ENCODE measurements at places on chromosomes 7 and 10.

DNA sequence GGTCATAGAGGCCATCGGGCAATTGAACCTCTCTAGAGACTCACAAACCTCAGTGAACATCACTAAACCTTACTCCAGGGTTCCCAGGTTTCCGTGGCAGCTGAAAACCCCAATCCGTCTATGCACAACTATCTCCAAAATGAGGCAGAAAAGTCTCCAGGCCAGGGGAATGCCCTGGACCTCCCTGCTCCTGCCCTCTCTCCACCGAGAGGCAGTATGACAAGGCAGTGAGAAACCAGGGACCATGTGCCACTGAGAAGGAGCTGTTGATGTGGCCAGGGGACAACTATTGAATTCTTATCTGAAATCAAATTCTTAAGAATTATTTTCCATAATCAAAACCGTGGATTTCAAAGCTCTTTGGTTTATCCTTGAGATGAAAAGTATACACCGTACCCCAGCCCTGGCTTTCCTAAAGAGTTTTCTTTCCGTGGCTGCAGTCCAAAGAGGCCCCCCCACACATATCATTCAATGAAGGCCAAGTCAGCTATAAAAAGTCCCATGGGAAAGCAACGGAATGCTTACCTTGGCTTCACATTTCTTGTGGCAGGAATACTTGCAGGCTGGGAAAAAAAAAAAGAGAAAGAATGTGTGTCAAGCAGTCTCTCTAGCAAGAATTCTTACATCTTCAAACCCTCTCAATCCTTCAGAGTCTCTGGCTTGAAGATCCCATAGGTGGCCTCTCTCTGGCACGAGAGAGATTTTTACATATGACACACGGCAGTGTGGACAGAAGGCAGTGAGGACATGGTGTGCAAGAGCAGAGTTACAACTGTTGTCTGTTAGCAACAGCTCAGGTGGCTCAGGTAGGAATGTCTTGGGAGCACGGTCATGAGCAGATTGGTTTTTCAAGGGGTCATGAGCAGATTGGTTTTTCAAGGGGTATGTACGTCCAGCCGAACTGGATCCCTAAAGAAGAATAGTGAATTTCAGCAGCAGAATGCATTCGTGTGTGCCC lies 75.2 kb downstream of the TNS3 start:
- DNase-seq = no peak

- DNase-seq = peak; percentile 27
Measured at GRCh38 chr10:24382596-24382978, 173.6 kb downstream of the KIAA1217 start.

GRCh38 chr7:94957061-94957460 lies 49.7 kb downstream of the PPP1R9A start:
- DNase-seq = no peak

DNA sequence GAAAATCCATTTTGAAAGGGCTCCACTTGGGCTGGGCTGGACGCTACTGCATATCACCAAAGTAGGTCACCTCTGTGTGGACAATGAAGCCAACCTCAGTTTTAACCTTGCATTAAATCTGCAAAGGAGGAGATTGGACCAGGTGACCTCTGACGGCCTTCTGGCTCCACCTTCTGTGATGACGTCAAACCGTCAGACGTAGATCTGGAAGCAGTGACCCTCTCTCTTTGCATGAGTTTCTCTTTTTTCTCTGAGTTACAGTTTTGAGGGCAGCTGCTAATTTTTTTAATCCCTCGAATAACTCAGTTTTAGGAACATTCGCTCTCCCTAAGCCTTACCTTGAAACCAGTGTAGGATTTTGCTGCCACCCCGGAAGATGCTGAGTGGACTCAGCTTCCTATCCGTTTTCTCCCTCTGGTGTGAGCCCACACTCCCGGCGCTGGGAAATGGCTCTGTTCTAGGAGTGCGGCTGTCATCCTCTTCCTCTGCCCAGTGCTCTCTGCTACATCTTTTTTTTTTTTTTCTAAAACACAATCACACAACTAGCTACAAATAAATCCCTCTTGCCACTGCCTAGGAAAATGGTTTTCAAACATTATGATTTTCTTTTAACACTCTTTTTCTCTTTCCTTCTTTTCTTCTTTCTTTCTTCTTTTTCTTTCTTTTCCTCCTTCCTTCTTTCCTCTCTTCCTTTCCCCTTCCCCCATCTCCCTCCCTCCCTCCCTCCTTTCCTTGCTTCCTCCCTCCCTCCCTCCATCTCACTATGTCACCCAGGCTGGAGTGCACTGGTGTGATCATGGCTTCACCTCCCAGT lies 27.7 kb upstream of the NMT2 start:
- no peak for DNase-seq

DNA sequence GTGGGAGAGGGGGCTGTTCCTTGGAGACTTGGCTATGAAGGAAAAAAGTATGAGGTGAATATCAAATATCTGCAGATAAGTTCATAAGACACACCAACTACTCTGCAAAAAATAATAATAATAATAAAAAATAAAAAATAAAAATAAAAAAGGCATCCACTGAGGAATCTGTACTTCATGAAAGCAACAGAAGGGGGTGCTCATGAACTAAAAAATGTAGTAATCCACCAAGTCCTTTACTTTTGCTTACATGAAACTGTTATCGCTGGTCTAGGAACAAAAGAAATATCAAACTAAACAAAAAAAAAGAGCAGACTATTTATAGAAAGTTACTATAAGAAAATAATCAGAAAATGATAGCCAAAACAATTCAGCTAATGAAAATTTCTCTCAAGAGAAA lies 579.0 kb downstream of the PHTF2 start:
- no peak for DNase-seq

DNA sequence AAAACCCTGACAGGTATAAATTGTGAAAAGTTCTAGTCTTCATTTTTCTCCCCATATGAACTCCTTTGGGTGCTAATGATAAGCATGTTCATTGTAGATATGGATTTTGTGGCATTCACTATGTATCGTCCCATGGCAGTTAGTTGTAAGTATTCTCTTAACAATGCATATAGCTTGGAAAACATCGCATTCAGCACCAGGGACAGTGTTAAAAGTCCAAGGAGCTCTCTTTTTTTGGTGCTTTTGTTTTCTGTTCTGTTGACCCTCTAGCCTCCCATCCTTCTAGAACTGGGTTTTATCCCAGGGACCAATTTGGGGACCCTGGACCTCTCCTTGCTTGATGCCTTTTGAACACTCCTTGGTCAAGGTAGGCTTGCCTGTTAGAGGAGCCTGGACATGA lies 37.7 kb downstream of the INSYN2A start:
- DNase-seq = no peak

- no peak for DNase-seq
Measured at GRCh38 chr7:156184164-156184563, 371.9 kb upstream of the SHH start.

- DNase-seq = no peak
Measured at GRCh38 chr7:17743316-17743715, 197.0 kb downstream of the SNX13 start.

DNA sequence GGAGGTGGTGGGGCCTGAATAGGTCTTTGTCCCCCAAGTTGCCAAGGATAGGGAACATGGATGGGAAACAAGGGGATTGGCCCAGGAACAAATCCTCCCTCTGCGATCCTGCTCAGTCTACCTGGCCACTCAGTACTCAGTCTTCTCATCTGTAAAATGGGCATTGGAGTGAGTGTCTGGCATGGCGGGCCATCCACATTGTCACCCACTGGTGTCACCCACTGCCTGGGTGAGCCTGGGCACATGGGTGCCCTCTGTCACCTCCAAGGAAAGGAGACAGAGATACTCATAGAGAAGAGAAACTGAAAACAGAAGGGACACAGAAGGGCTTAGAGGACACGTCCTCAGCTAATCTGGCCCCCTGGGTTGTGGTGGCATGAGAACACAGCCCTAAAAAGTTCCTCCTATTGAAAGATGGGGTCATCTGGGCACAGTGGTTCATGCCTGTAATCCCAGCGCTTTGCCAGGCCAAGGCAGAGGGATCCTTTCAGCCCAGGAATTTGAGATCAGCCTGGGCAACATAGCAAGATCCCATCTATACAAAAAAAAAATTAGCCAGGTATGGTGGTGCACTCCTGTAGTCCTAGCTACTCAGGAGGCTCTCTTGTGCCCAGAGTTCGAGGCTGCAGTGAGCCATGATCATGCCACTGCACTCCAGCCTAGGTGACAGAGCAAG lies 12.5 kb upstream of the TNRC18 start:
- no peak for DNase-seq

- no peak for DNase-seq
Measured at GRCh38 chr7:7681191-7681935, 37.0 kb downstream of the RPA3 start.

GRCh38 chr10:114777415-114777814 lies 44.2 kb upstream of the FHIP2A start:
- DNase-seq = no peak

DNA sequence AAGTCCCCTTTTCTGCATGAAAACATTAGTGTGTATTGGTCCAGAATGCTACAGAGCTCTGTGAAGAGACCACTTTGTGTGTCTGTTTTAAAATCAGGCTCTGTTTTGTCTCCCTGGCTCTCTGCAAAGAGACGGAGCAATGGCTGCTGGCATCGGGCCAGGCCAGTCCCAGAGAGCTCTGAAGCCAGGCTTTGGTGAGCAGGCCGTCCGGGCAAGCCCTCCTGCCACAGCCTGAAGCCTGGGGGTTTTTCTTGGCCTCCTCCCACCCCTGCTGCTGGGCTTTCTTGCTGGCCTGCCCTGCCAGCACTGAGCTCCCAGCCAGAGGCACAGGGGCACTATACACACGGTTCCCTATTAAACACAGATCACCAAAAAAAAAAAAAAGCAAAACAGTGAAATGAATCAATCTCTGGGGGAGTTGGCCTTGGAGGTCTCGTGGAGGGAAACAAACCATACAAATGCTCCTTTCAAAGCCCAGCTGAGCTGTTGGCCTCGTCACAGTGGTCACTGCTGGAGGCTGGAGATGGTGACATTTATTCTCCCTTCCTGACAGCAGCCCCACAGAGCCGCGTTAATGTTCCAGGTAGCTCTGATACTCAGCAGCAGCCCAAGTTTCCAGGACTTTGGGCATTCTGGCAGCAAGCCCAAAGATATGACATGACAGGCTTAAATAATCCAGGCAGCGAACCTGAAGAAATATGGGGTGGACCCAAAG lies 237.2 kb downstream of the TCF7L2 start:
- DNase-seq = no peak

DNA sequence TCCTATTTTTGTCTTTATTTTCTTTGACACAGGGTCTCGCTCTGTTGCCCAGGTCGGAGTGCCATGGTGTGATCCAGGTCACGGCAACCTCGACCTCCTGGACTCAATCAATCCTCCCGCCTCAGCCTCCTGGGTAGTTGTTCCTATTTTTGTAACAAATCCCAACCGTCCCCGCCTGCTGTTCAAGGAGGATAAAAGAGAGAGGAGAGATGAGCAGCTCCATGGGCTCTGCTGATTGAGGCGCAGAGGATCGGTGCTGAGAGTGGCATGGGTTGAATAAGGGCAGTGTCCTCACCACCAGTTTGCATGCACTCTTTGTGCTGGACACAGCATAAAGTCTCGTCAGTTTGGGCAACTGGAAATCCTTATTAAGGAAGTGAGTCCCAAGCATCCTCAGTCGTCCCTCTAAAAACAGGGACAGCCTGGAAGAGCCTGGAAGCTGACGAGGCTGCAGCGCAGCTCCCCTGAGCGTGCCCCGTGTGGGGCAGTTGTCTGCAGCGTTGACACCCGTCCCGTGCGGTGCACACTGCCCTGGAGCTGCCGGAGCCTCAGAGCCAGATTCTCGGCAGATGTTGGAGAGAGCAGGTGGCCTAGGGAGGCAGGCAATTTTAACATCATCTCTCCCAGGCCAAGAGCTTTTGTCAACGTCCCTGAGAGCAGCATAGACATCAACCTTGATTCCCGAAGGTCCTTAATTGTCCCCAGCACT lies 404.2 kb upstream of the RNF32 start:
- no peak for DNase-seq

- DNase-seq = no peak
Measured at GRCh38 chr10:127216786-127217185, 20.4 kb upstream of the INSYN2A start.

- DNase-seq = no peak
Measured at GRCh38 chr7:1936531-1937251, 266.6 kb downstream of the ELFN1 start.

DNA sequence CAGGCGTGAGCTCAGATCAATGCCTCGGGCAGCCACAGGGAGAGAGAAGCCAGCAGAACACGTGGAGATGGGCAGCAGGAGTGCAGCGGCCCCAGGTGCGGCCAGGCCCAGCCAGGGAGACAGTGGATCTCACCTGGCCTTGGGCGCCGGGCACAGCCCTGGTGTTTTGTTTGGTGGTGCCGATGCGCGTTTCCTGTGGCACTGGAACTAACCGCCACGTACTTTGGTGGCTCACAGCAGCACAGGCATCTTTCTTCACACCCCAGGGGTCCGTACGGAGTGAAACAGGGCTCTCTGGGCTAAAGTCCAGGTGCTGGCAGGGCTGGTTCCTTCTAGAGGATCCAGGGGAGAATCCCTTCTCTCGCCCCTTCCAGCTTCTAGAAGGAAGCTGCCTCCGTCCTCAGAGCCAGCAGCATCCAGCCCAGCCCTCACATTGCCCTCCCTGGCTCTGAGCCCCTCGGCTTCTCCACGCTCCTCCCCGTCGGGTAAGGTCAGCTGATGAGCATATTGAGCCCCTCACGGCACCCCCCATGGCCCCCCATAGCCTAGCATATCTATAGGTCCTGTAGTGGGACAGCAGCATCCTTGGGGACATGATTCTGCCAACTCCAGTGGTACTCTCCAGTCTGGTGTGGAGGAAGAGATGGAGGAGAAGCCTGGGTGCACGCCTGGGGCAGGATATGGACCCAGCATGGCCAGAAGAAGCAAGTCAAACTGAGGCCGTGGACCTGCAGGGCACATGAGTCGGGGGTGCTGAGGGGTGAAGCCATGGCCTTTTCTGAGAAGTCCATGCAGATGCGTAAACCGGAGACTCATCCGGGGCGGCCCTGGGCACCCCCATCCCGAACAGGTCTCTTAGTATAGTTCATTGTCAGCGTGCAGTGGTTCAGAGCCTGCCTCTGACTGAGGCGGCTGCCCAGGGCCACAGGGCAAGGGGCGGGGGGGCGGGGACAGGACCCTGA lies 43.4 kb upstream of the PPP2R2D start:
- DNase-seq = no peak

DNA sequence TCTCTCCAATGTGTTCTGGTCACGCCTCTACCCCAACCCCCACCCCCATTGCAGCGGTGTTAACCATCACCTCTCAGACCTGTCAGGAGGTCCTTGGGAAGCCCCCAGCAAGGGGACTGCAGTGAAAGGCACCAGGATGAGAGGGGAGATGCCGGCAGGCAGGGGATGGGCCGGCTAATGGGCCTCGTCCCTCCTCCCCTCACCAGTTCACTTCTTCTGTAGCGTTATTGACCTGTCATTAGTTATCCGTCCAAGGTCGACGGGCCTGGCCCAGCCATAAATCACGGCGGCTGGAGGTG lies 18.8 kb downstream of the POLL start:
- no peak for DNase-seq

- no peak for DNase-seq
Measured at GRCh38 chr10:100436255-100436654, 26.6 kb upstream of the WNT8B start.

- DNase-seq = no peak
Measured at GRCh38 chr10:63766745-63767137, 245.5 kb downstream of the REEP3 start.

- peak; percentile 77 for DNase-seq
Measured at GRCh38 chr7:127392182-127392565, 334 bp downstream of the ZNF800 start.
